ENCODE measurements at places on chromosomes 5 and 9.

GRCh38 chr5:168679515-168679920 lies 100.3 kb upstream of the PANK3 start:
- no peak for DNase-seq

- no peak for DNase-seq
Observed at GRCh38 chr5:116176121-116176520, 91.3 kb downstream of the COMMD10 start.

DNA sequence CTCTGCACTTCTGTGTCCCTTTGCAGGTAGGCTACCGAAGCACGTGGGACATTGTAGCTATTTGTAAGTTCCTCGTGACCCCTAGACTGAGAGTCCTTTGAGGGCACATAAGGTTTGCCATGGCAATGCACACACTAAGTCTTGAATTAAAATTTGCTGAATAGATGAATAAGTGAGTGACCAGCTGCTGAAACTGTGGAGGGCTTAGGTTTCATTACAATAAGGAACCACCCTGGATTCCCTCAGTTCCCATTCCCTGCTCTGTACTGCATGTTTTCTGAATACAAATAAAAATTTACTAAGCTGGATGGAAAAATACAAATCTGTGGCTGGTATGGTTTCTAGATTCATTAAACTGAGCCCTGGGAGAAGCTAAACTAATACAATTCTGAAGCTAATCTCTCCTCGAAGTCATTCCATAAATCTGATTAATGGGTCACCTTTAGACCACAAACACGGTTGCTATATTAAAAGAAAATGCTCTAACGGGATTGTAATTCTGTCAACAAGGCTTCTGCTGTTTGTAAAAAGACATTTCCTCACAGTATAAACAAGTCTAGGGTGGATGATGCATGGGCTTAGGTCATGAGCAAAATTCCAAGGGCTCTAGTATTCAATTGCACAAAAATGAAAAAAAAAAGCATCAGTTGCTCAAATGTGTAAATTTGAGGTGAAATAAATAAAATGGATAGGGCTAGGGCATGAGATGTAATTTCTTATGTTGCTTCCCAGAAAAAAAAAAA lies 172.3 kb downstream of the ATP10B start:
- DNase-seq = no peak

GRCh38 chr5:72221541-72221940 lies 98.5 kb downstream of the MRPS27 start:
- no peak for DNase-seq

DNA sequence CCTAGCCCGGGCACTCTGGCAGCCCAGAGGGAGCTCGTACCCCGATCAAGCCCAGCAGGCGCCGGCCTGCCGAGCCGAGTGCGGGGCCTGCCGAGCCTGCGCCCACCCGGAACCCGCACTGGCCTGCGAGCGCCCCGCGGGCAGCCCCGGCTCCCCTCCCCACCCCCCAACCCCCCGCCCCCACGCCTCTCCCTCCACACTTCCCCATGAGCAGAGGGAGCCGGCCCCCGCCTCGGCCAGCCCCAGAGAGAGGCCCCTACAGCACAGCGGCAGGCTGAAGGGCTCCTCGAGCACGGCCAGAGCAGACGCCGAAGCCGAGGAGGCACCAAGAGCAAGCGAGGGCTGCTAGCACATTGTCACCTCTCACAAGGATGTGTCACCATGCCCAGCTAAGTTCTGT lies 36.2 kb upstream of the CCDC180 start:
- DNase-seq = no peak

DNA sequence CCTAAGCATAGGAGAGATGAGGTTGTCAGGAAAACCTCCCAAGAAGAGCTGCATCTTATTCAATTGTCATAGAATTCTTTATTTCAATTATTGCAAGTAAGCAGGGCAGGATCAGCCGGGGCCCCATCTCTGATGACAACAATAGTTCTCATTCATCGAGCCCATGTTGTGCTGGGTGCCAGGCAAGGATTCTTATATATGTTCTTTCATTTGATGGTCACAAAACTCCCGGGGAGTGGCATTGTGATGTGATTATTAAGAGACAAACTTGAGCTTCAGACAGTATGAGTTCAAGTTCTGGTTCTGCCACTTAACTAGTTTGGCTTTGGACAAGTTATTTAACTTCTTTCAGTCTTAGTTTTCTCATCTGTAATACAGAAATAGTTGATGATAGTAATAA lies 8.5 kb downstream of the FUBP3 start:
- DNase-seq = no peak

DNA sequence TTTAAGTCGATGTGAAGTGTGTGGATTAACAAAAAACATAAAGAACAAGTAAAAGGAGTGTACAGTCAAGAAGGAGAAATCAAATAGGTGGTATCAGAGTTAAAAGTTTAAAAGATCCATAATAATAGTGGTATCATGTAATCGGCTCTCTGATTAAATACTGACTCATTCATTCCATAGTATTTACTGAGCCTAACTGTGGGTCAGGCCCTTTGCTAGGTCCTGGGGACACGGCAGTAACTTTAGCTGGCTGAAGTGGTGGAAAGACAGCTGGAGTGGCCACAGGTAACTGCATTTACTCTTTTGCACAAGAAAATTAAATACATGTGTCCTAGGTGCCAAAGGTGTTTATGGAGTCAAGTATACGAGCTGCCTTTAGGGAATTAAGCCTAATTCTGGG lies 124.0 kb downstream of the GNAQ start:
- DNase-seq = no peak

DNA sequence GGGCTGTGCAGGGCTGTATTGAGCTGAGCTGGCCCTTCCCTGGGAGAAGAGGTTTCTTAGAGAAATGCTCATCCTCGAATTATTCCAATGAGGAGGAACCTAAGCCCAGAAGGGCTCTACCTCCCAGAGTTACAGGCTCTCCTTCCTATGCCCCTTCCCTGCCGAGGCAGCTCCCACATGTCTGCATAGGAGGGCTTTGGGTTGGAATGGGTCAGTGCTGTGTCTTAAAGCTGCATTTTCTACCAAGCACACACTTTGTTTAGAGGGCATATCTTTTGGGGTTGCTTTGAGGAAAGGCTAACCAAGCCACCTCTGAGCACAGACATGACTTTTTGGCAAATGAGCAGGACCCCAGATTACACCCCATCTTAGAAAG lies 9.1 kb downstream of the NEK6 start:
- DNase-seq = no peak

All from skeletal muscle cell (primary cell).